ACHN (cell line): ENCODE measurements at places on chromosomes 3 and 15.

- no peak for DNase-seq
These were observed 47.3 kb downstream of the ZDHHC19 start for GRCh38 chr3:196163666-196164493.

- no peak for DNase-seq
These were observed 87.5 kb downstream of the FAM43A start for GRCh38 chr3:194773216-194773615.

GRCh38 chr3:184751204-184752040 is 39.6 kb upstream of the MAGEF1 start:
- DNase-seq, result no peak

- DNase-seq, result no peak
These were observed 156.2 kb downstream of the ZMAT3 start for GRCh38 chr3:178915365-178915764.

GRCh38 chr15:54082836-54083492 is 104.7 kb downstream of the UNC13C start:
- DNase-seq, result peak; percentile 17

- no peak for DNase-seq
These were observed 666 bp downstream of the SNX33 start for GRCh38 chr15:75648156-75649000.

GRCh38 chr3:112653881-112654300 is 12.9 kb upstream of the CCDC80 start:
- DNase-seq, result peak; percentile 79
